Hypothalamus (tissue), 51 donors: ENCODE measurements at places on chromosomes 6 and 20.

DNA sequence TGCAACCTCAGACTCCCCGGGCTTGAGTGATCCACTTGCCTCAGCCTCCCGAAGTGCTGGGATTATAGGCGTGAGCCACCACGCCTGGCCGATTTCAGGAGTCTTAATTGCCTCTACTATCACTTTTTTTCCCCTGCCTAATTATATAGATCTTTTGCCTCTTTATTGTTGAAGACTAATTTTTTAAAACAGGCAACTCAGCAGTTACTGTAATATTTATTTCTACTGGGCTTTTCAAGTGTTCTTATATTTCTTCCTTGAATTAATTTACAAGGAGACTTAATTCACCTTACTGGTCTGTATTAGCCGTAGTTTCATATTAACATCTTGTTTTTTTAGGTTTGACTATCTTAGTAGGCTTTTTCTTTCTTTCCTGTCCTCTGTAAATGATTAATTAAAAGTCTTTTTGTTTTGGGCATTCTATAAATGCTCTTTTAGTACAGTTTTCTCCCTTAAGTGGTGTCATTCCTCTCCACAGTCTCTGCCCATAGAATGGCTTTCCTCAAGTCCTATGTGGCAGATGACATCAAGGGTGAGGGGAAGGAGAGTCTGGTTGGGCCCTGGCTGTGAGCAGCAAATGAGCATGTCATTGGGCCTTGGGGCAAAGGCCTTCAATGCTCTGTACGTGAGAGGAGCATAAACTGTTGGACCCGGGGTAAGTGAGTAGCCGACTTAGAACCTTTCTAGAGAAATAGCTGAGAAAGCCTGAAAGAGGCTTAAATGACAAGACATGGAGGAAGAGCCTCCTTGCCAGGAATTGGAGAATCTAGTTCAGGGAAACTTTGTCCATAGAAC lies 36.0 kb downstream of the ANKS1A start:
- DNase-seq = no peak

DNA sequence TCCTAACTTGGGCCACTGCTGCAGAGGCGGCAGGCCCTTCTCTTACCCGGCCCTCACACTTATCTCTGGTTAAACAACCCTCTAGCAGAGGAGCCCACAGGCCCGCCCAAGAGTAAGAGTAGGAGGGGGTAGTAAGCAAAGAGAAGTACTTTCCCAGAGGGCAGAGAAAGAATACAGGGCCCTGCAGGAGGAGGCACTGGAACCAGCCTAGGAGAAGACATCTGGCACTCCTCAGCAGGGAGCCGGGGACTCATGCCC lies 10.1 kb downstream of the MTCH1 start:
- no peak for DNase-seq

DNA sequence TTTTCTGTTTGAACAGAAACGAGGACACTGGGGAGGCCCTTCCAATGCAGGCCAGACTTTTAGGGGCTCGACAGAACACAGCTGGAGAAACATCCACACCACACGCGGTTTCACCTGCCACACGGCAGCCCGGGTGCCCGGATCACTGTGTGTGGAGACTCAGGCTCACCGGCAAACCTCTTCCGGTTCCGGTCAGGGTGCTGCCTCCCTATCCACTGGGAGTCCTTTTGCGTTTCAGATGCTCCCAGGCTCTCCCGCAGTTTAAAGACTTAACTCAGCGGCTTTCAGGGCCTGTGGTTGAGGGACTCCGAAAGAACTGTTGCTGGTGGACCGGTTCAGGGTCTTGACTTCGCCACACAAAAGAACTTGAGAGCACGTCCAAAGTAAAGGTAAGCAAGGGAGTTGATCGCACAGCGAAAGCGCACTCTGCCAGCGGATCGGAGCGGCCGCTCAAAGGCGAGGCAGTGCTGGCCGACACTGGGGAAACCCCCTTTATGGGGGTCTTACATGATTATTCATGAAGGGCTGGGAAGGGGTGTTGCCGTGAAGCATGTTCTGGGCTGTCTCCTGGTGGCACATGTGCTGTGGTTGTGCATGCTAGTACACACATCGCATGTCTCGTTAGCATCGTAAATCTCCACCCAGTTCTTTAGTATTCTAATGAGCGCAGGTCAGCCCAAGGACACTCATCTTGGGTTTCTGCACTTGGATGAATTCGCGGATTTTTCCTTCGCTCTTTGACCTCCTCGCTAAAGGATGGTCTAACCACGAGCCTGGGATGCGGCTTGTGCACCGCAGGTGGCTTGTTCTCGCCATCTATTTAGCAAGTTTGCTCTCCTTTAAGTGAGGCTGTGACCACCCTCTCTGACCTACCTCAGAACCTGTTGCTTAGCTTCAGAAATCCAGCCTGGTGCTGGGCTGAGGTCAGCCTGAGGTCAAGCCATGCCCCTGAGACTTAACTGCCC lies 180.3 kb downstream of the CDH26 start:
- peak; percentile 2 for DNase-seq

DNA sequence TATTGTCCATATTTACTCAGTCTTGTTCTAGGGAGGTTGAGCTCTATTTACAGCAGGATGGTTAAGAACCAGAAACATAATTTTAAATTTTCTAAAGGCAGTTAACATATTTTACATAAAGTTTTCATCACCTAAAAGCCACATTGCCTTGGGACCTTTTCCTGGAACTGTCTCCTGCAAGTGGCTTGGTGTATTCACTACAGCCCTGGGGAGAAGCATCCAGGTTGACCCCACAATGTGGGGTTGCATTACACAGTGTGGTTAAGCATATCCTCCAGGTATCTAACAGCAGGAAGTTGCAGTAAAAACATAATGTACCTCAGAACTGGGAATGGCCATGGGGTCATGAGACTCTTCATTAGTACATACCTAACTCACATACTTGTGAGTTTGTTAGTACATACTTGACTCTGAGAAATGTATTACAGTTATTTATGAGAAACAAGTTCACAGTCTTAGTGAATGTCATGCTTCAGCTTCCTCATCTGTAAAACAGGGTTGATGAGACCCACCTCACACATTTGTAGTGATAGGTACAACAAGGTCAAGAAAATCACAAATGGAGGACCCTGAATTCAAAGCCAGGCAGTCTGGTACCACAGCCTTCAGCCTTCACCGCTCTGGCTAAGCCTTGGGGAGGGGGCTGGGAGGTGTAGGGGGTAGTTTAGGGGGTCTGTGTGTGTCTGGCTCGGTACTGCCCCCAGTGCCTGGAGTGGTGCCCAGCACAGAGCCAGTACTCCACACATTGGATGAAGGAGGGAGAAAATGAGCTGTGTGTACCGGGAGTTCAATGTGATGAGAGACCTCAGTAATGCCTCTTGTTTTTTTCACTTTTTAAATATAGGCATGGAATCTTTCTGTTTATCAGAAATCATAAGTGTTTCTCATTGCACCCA lies 52.9 kb downstream of the KAT14 start:
- no peak for DNase-seq

DNA sequence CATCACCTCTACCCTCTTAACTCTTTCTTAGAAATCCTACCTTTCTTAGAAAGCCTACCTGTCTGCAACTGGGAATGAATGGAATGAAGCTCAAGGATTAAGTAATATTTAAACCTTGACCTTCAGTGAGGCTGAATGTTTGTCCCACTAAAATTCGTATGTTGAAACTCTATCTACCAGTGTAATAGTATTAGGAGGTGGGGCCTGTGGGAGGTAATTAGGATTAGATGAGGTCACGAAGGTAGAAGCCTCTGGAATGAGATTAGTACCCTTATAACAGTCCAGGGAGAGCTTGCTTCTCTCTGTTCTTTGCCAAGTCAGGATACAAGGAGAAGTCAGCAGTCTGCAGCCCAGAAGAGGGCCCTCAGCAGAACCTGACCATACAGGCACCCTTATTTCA lies 158.0 kb downstream of the TENT5A start:
- DNase-seq = no peak

- DNase-seq = no peak
Measured at GRCh38 chr6:139369568-139370282, 4.7 kb downstream of the CITED2 start.

DNA sequence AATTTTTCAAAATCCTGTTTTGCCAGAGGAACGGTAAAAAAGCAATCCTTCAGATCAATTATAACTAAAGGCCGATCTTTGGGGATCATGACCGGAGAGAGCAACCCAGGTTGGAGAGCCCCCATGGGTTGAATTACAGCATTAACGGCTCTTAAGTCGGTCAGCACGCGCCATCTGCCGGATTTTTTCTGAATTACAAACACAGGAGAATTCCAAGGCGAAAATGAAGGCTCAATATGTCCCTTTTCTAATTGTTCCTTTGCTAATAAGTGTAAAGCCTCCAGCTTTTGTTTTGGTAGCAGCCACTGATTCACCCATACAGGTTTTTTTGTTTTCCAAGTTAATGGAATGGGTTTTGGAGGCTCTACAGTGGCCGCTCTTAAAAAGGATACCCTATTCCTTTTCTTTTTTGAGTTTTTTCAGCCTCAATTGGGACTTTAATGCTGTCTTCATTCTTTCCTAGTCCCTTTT lies 16.9 kb upstream of the PTCRA start:
- peak; percentile 19 for DNase-seq

DNA sequence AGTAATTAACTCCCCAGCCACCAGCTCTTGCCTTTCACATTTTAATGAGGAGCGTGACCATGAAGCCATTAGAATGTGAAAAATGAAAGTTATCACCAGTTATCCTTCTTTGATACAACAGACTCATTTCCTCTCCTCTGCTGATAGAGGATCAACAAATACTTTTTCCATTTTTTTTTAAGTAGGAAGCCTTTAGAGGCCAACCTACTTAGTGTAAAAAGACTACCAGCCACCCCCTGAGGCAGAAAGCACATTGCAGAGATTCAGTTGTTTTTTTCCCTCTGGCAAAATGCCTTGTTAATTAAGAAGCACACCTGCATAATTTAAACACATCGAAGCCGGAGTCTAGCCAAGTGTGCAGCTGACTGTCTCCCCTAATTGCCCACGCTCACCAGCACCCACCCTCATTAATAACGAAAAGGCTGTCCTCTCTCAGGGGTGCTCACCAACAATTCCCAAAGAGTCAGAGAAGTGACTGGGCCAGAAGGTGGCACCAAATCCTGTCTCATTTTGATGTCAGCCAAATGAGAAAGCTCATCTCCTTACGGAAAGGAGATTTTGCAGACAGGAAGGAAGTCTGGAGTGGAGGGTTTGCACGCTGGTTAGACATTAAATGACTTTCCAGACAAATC lies 60.9 kb upstream of the MC3R start:
- DNase-seq = no peak

DNA sequence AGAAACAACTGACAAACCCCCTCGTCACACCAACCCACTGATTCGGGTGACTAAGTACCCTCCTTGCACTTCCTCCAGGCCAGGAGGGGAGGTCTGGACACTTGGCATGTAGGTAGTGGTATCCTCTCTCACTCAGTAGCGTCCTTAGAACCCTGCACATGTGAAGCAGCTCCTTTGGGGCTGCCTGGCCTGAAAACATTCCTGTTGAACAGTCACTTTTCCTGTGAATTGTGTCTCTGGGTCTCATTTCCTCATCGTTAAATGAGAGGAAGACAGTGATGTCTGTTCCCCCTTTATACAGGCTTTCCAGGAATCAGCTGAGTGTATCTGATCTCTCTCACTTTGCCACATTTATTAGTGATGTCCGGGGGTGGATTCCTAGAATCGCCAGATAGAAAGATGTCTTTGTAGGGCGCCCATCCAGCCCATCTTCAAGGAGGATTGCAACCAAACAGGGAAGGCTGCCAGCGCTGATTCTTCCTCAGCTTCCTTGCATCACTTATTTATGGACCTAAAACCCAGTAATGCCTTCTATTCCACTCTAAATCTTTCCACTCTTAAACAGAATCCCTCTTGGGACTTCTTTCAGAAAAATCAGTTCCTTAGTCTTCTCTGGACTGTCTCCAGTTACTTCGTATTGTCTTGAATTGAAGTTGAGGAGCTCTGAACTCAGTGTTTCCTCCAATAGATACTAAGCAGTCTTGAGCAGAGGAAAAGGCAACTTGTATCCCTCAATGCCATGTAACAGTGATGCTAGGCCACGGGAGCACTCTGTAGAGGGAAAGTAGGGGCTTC lies 9.4 kb upstream of the POPDC3 start:
- no peak for DNase-seq

DNA sequence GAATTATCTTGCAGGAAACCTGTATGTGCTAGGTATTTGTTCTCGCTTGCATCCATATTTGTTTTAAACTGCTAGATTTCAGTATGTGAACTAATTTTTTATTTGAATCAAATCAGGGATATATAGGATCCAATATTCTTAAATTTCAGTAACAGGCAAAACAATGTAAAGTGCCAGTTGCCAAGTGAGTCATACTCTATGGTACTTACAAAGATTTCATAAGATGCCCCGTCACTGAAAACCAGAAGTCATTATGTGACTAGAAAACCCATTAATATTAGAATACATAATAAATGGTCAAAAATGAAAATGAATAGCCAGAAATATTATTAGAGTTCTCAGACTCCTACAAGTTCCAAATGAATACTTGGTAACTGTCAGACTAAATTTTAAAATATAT lies 481.2 kb downstream of the TFAP2A start:
- no peak for DNase-seq

DNA sequence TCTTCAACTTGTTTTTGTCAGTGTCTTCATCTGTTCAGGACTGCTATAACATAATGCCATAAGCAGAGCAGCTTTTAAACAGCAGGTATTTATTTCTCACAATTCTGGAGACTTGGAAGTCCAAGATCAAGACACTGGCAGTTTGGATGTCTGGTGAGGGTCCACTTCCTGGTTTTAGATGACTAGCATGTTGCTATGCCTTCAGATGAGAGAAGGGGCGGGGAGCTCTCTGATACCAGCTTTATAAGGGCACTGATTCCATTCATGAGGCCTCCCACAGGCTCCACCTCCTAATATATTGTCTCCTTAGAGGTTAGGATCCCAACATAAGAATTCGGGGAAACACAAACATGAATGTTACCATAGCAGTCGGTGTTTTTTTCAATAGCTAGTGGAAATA lies 52.9 kb downstream of the FAM83B start:
- no peak for DNase-seq

DNA sequence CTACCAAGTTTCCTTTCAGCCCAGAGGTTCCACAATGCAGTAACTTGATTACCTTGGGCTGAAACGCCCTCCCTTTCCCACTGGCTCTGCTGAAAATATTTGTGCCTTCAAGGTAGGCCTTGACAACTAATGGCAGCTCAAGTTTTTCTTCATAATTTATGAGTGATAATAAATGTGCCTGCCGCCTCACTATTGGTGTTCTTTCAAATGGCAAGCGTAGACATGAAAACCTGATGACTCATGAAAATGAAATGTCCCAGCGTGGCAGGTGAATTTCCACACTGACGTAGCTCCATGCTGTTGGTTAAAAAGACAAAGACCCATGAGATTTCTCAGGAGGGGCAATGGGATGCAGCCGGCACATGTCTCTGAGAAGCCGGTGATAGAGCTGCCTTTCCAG lies 107.2 kb upstream of the GGTLC1 start:
- DNase-seq = no peak

- DNase-seq = no peak
Measured at GRCh38 chr6:142850679-142851423, 94.1 kb downstream of the HIVEP2 start.
